ENCODE measurements at places on chromosomes 6 and 20. TPM values are rescaled to one million over a fixed set of nuclear protein-coding genes. Genes with fewer than 3 reads are reported as not detected.

DNAJC5 gene
- total RNA-seq, result 68.0 TPM

CPXM1 gene
- not detected for total RNA-seq

TPBG gene
- total RNA-seq, result 174 TPM

GCNT2 gene
- not detected for total RNA-seq

LEMD2 gene
- 79.0 TPM for total RNA-seq

Measured in GM23248 (cell line).